ENCODE measurements at places on chromosomes 7 and 10.
A peak's percentile ranks its signal among the peaks of the same experiment; 100 is the strongest.

DNA sequence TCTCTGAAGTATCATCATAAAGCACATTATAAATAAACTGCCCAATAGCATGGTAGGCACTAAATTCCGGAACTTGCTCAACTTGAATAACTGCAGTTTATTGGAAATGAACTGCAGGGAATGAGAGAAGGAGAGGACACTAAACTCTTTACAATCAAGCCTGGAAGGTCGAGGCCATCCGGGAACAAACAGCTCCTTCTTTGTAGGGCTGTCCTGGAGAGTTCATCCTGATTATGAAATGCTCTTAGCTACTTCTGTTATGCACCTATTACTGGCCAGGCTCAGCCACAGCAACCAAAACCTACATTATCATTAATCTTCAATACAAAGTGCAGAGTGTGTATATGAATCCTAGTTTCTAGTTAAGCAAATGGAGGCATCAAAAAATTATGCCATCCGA lies 64.7 kb downstream of the PPP1R17 start:
- DNase-seq = no peak

DNA sequence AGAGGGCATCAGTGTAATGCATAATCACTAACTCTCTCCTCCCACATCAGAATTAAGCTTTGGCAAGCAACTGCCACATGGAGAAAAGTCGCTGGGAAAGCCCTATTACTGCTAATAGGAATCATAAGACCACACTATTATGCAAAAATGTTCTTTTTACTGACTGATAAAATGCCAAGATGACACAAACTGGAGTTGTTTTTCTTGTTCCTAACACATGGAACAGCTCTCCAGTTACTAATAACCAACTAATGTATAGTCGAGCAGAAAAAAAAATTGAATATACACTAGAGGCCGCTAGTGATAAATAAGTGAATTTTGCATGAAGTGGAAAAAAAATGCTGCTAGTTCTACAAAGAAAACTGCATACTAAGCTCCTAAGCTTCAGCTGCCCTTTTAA lies 165.6 kb downstream of the TPK1 start:
- DNase-seq = no peak

DNA sequence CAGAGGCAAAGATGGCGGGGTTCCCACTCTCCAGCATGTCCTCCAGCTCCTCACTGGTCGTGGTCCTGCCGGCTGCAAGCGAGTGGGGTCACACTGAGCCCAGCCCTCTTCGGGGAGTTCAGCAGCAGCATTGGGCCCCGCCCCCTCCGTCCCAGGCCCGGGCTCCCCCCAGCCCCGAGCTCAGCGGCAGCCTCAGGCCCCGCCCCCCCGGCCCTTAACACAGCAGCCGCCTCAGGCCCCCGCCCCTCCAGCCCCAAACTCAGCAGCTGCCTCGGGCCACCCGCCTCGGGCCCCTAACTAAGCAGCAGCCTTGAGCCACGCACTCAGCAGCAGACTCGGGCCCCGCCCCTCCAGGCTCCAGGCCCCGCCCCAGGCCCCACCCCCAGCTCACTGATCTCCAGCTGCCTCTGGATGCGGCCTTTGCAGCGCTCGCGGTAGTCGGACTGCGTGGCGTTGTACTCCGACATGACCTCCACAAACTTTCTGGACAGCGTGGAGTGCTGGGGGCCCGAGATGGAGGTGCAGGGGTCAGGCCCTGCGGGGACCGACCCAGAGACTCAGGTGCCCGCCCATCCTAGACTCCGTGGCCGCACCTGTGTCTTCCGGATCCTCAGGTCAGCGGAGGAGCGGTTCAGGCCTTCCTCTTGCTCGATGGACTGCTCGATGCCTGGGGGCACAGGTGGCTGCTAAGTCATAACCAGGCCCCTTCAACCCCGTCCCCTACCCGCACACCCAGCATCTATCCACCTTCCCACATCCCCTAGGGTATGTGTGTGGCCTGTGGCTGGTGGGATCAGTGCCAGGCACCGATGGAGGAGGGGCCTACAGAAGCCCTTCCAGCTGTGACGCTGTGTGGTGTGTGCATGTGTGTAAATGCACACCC lies 15.5 kb downstream of the STX1A start:
- no peak for DNase-seq

DNA sequence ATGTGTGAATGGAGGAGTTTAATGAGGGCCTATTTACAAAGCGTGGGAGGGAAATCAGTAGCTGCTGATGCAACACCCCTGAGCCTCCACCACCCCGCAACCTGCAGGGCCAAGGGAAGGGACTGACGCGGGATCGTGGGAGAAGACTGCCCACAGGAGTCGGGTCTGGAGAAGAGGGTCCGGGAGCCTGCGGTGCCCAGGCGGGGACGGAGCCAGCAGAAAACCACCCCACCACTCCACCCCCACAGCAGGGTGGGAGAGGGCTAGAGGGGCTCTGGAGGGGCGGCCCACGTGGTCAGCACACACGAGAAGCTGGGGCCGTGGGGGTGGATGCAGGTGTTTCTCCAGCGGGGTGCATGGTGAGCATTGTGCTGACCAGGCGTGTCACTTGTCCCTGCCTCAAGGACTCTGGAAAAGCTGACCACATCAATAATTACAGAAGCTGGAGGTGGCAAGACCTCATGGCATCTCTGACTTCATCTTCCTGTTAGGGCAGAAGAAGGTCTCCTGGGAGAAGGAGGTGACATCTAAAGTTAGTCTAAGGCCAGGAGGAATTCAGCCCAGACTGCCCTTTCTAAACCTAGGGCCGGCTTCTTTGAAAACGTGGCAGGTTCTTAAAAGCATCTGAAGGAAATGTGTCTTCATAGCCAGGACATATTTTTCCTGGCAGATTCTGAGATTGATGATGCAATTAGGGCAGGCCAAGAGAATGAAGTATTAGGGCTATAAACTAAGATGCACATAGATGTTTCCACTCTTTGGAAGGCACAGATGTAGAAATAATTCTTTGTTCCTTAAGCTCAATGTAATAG lies 150.9 kb downstream of the RGS10 start:
- DNase-seq = no peak

DNA sequence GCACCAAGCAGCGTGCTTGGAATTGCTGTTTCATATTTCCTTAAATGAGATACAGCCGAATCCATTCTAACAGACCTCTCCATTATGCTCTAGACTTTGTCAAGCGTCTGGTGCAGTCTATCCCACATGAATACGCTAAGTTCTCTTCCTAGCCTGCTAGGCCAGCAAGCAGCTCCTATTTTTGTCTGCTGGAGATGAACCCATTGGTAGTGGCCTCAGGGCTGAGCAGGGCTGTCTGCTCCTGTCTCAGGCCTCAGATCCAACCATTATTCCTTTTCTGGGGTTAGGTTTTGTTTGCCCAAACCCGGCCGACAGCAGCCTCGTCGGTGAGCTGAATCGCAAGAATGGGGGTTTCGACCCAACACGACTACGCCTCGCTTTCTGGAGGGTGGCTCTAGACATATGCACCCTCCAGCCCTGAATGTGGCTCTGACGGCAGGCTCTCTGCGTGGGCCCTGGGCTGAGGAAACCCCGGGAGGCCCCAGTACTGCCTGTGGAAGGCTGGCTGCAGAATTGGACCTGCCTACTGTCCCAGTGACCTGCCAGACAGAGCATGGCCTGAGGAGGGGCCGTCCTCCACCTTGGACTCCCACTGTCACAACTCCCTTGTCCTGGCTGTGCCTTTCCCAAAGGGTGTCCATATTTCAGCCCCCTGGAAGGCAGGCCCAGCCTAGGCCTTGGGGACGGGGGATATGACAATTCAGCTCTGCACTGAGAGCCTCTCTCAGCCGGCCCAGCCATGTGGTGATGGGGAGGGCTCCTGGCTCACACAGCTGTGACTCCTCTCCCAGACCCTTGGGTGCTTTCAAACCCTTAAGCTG lies 267.9 kb upstream of the TCERG1L start:
- no peak for DNase-seq

- no peak for DNase-seq
These were observed 142.6 kb downstream of the RNLS start for GRCh38 chr10:88440541-88440940.

DNA sequence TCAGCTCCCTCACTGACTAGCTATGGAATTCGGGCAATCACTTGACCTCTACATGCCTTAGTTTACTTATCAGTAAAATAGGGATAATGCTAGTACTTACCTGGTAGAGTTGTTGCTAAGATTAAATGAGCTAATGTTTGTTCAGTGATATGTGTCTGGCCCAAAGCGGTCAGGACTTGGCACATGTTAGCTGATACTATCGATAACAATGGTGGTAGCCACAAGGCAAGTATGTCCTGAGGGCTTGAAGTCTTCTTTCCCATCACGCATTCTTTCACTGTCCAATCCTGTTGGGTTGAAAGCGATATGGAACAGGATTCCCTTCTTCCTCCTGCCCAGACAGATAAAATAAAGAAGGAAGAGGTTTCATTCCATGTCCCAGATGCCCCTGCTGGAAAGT lies 25.5 kb upstream of the MXI1 start:
- DNase-seq = no peak

DNA sequence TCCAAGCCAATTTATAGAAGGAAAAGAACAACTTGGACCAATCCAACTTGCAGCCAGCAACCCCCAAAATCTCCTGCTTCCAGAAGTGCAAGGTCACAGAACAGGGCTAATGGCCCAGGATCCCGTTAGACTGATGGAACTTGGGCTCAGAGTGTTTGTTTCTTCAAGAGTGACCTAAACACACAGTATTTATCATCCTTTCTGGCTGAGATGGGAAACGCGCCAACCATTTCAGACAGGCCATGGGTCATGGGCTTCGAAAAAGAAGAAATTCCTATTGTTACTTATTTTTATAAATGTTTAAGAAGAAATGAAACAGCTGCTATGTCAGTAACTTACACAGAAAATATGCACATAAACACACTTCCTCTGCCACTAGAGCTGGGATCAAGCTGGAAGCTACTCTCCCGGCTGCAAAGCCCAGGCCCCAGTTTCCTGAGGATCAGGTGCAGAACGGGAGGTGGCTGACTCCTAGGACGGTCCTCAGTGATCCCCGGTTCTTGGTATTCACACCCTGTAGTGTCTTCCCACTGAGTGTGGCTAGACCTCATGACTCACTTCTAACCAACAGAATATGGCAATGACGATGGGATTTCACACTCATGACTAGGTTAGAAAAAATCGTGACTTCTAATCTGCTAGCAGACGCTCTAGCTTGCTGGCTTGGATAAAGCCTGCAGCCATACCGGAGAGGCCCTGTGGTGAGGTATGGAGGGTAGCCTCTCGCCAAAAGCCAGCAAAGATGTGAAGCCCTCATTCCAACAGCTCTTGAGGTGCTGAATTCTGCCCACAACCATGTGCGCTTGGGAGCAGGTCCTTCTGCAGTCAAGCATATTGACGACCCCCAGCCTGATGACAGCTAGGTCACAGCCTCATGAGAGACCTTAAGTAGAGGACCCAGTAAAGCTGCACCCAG lies 60.2 kb downstream of the CHST15 start:
- DNase-seq = no peak

- no peak for DNase-seq
These were observed 166.4 kb downstream of the COBL start for GRCh38 chr7:51150193-51150592.

- DNase-seq = no peak
These were observed 67.8 kb downstream of the ZNF365 start for GRCh38 chr10:62442006-62442405.

DNA sequence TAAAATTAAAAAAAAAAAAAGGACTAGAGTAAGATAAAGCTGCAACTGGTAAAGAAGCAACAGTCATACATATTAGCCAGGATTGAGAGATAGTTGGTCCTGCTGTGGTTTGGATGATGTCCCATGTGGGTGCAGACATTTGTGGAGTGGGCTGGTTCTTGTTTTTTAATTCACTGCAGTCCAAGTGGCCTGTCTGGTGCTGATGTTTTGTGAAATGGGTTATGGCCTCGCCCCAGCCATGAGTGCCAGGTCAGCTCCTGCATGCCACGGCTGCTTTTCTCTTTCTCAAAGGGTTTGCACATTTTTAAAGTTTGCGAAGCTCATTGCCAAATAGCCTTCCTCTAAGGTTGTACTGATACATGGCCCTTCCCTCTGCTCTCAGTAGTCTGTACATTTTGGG lies 14.1 kb upstream of the BTBD16 start:
- DNase-seq = no peak

GRCh38 chr7:149195180-149196150 lies at the start of gene ZNF282:
TSS of gene ZNF282 (plus strand) at chr7:149195546. CDS start at chr7:149195590, 44 bp downstream.
- DNase-seq = peak; percentile 87

GRCh38 chr10:71437537-71438092 lies 40.9 kb downstream of the CDH23 start:
- no peak for DNase-seq

DNA sequence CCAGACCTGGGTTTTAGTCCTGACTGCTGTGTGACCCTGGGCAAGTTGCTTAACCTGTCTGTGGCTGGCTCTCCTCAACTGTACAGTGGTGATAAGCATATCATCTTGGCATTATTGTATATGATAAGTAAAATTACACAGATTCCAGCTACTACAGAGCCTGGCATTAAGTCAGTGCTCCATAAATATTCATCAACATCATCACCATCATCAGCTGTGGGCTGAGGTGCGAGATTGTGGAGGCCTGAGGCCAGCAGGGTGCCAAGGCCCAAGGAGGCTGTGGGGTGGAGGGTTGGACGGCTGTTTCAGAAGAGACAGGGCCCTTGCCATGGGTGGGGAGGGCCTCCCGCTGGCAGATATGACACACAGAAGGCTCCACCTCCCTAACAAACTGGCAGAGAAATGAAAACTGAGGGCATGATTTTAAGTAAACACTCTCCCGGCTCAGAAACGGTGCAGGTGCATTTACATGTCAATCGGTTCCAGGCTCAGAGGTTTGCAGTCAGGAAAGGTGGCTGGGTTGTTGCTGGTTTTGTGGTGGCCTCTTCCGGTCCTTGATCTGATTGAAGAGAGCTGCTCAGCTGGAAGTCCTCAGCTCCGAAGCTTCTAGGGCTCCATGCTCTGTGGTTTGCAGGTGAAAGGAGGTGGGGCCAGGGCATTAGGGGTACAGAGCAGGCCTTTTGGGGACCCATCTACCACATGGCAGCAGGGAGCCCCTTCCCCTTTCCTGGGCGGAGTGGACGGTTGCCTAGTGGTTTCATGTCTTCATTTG lies 10.2 kb downstream of the CRYGN start:
- DNase-seq = no peak

DNA sequence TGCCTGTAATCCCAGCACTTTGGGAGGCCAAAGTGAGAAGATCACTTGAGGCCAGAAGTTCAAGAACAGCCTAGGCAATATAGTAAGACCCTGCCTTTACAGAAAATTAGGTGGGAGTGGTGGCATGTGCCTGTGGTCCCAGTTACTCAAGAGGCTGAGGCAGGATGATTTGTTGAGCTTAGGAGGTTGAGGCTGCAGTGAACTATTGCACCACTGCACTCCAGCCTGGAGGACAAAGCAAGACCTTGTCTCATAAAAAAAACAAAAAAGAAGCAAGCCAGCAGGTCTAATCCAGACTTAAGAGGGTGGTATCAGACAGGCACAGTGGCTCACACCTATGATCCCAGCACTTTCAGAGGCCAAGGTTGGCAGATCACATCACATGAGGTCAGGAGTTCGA lies 24.5 kb upstream of the KCTD7 start:
- no peak for DNase-seq
